Sciatic nerve (tissue), 2 donors: ENCODE measurements at places on chromosomes 2 and 18. TPM values are rescaled to one million over a fixed set of nuclear protein-coding genes. Genes with fewer than 3 reads are reported as not detected.

DNA sequence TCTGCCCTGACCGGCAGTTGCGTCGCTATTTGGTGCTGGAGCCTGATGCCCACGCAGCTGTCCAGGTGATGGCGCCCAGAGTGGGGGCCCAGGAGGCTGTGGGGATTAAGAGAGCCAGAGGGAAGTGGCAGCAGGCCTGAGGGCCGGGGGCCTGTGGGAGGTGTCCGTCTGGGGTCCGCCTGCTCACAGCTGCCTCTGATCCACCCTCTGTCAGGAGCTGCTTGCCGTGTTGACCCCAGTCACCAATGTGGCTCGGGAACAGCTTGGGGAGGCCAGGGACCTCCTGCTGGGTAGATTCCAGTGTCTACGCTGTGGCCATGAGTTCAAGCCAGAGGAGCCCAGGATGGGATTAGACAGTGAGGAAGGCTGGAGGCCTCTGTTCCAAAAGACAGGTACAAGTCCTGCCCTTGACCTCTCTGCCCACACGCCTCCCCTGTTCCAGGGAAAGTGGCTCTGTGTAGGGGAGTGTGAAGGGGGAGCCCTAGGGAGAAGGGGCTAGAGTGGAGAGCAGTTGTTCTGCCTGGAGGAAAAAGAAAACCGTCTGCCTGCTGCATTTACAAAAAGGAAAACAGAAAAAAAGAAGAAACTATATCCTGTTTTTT lies 11.6 kb downstream of the STK11IP start:
- no peak for DNase-seq

- DNase-seq: no peak
Measured at GRCh38 chr2:8225798-8226197, 456.1 kb upstream of the ID2 start.

GRCh38 chr18:47150824-47151366 lies 595 bp upstream of the HDHD2 start:
- DNase-seq: no peak

- no peak for DNase-seq
Measured at GRCh38 chr2:28801726-28802125, 8.9 kb upstream of the SPDYA start.

DNA sequence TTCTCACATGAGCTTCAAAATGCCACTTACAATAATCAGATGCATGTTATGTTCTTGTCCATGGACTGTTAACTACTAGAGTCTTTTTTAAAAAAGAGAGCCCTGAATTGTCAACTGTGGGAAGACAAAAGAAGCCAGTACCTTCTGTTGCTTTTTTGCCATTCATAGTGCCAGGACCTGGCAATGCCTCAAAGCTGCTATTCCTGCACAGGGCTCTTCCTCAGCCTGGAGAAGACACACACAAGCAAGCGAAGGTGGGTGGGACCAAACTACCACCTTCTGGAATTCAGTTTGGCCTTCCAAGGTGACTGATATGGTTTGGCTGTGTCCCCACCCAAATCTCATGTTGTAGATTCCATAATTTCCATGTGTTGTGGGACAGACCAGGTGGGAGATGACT lies 160.6 kb downstream of the AFF3 start:
- no peak for DNase-seq

- DNase-seq: no peak
Measured at GRCh38 chr2:160362541-160362940, 131.1 kb downstream of the RBMS1 start.

- DNase-seq: no peak
Measured at GRCh38 chr2:220246386-220246785, 619.0 kb downstream of the SLC4A3 start.

DNA sequence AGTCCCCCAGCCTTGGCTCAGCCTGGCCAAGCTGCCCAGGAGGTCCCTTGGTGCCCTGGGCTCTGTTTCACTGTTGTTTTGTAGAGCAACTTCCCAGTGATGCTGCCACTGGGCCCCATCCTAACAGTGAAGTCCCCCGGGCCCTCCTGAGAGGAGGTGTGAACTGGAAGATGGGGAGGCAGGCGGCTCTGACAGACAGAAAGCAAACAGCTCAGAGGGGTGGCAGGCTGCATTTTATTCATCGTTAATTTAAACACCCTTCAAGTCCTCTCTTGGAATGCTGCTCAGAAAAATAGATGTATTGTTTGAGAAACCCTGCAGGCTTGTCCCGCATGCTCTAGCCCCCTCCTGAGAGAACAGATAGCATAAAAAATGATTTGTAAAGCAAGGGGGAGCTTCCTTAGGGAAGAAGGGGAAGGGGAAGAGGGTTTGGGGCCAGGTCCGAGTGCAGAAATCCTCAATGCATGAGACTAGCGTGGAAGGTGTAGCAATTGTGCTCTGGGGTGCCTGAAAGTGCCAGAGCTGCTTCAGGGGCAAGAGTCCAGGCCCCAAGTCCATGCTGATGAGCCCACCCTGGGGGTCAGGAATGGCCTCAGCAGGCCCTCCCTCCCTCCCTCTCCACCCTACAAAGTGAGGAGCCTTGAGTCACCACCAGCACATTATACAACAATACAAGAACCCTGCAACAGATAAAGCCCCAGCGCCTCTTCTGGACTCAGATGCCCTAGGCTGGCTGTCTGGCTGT lies 113.6 kb downstream of the MSH2 start:
- DNase-seq: no peak

The SGPP2 gene
- 0.53 TPM for total RNA-seq

The CMPK2 gene
- total RNA-seq: 4.1 TPM

DNA sequence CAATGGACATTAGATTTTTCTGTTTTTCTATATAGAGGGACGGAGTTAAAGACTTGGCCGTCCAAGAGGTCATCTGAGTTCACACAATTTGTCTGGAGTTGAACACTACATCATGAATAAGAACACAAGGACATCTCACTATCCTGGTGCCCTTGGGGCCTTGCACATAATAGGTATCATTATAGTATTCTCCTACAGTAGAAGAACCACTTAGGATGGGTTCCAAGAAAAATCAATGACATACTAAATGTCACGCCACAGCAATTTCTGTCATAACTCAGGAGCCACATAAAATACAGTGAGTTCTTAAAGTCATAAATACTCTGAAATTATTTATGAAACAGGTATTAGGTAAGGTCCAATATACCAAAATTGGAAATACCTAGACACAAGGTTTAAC lies 154.4 kb downstream of the NCKAP5 start:
- DNase-seq: no peak

- no peak for DNase-seq
Measured at GRCh38 chr2:222871291-222871690, 10.5 kb downstream of the ACSL3 start.

DNA sequence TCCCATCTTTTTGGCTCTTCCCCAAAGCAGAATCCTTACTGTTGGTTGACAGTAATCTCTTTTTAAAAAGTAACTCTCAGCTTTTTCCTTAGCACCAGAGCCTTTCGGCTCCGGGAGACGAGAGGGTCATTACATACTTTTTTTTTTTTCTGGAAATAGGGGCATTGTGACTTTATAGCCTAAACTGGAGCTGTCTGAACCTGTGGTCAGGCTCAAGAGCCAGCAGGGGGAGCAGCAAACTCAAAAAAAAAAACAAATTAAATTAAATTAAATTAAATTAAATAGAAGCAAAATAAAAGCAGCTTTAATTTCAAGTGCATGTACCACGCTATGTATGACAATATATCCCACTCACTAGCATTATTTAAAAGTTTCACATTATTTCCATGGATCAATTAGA lies 156.6 kb downstream of the DTNA start:
- no peak for DNase-seq

GRCh38 chr18:2083691-2084090 lies 487.6 kb downstream of the METTL4 start:
- no peak for DNase-seq

DNA sequence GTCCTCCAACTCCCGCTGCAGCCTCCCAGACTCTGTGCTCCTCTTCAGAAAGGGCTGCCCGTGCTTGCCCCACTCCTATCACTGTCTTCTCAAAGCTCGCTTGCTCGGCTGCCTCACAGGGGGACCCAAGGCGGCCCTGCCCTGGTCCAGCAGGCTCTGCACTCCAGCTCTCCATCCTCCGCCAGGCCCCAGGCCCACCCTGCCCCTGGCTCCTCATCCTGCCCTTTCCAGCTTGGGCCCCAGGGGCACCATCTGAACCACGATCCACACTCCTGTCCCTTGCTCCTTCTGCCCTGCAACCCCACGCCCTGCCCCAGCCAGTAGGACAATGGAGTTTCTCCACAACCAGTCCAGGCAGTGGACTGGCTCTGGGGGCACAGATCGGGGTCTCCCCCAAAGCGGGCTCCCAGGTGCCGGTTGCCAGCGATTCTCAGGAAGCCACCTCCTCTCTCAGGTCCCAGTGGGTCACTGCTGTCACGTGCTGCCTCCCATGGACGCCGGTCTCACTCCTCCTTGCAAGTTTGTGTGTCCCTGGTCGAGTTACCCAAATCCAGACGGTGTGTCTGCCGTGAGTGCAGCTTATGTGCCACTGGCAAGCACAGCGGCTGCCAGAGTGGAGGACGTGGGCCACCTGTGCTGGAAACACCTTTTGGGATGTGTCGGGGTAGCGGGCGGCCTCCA lies 238.5 kb downstream of the HDAC4 start:
- DNase-seq: peak; percentile 54

DNA sequence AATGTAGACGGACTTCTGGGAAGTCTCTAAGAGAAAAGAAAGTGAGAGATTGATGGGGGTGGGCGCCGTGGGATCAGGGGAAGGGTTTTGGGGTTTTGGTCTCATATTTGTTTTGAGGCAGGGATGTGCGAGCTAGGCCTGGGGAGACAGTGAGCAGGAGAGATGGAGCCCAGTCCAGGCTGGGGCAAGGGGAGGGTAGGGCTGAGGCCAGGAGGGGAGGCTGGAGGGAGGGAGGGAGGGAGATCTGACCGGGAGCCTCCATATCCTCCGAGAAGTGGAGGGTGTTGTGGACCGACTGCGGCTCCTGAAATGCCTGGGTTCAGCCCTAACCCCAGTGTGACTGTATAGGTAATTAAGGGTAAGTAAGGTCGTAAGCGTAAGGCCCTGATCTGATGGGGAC lies 72.8 kb upstream of the ODC1 start:
- DNase-seq: no peak

The CNDP1 gene
- 0.31 TPM for total RNA-seq

The ZSWIM2 gene
- total RNA-seq: not detected

DNA sequence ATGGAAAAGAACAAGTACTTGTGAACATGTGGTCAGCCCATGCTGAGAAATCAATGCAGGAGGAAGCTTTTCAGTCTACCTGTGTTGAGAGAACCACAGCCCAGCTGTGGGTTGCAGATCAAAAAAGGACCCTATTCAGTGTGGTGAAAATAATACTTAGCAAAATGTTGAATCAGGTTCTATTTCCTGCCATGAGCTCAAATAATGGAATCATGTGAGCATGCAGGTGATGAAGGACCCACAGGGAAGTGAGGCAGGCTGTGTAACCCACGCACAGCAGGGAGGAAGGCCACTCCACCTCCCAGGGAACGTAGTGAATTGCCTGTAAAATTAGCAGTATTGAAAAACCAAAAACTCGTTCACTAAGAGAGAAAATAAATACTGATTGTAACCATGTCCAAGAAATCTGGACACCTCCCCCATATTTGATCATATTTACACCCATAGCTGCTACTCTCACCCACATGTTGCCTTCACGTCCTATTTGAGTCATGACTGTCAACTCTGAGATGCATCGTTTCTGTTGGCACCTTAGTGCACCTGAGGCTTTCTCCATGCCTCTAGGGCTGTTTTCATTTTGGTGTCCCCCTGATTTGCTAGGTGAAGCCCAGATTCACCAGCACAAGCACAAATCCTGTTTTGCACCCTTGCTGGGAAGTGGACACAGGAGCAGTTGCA lies 20.5 kb upstream of the BCL2L11 start:
- DNase-seq: no peak

DNA sequence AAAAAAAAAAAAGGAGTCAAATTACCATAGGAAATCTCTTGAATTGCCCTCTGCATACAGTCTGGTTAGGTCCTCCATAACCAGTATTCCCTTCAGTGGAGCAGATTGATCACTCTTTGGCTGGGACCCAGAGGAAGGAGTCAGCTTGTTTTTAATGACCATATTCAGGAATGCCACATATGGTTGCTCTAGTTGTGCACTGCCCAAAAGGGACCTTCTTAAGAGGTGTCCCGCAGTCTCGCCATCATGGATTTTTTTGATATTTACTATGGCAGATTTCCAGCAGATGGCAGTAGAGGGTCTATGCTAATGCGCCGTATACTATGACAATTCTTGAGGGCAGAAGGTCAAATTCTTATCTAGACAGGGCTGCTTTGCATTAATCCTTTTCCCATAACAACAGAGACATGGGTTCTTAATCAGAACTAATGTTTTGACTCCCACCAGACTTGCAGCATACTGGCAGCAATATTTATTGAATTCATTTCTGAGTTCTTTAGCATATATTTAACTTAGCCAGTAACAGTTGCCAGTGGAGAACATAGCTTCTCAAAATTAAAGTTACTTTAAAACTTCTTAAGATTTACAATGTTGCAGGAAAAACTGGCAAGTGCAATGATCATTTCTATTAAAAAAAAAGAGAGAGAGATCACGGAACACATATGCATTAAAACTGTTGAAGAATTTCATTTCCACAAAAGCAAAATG lies 31.8 kb upstream of the INPP4A start:
- DNase-seq: no peak

The ZFAND2B gene
- 40.8 TPM for total RNA-seq

DNA sequence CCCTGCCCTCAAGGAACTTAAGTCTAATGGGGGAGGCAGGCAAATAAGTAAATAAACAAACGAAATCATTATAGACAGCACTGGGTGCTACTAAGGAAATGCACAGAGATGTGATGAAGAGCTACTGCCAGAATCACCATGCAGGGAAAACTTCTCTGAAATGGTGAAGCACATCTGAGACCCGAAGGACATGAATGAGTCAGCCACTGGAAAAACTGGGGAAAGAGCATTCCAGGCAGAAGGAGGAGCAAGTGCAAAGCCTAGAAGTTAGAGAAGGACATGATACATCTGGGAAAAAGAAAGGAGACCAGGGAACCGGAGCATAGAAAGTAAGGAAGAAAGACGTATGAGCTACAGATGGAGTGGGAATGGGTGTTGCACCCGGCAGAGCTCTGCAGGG lies 56.8 kb downstream of the TGFA start:
- no peak for DNase-seq

- DNase-seq: no peak
Measured at GRCh38 chr18:12840382-12840781, 43.7 kb downstream of the PTPN2 start.

The UPP2 gene
- not detected for total RNA-seq

DNA sequence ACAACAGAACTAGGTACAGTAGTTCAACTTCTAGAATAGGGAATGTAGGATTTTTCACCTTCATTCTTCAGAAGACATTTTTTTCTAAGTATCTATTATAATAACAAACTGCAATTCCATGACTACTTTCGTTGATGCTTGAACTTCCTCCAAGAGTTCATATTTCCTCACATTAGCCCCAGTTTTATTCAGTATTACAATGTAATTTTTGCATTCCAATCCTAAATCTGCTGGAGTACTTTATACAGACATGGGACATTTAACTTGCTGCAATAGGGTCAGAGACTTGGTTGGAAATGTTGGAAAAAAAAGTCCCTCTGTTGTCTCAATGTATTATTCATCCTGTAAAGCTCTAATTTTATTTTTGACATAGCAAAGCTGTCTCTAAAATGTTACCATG lies 19.6 kb upstream of the FTCDNL1 start:
- no peak for DNase-seq
